Articular chondrocyte of knee joint (primary cell): ENCODE measurements at places on chromosomes 4 and X. TPM values are rescaled to one million over a fixed set of nuclear protein-coding genes. Genes with fewer than 3 reads are reported as not detected.

The TCEAL1 gene
- total RNA-seq, result 33.9 and 34.0 TPM in 2 replicates

The ZNF711 gene
- 0.39 and 0.86 TPM in 2 replicates for total RNA-seq

The GAGE13 gene
- not detected in 2 replicates for total RNA-seq

The SMIM10 gene
- total RNA-seq, result 4.2 and 5.5 TPM in 2 replicates

The TMEM35A gene
- 0.52 and 0.86 TPM in 2 replicates for total RNA-seq

The PRRG1 gene
- total RNA-seq, result 20.5 and 21.4 TPM in 2 replicates

The ADGRL3 gene
- under 0.01 TPM in 1 of 2 replicates, not detected in the other for total RNA-seq

The HELT gene
- not detected in 2 replicates for total RNA-seq
